Caco-2 (cell line): ENCODE measurements at places on chromosomes 7 and 10. TPM values are rescaled to one million over a fixed set of nuclear protein-coding genes. Genes with fewer than 3 reads are reported as not detected.
A peak's percentile ranks its signal among the peaks of the same experiment; 100 is the strongest.

The ZNF425 gene
- 2.6 and 4.0 TPM in 2 replicates for total RNA-seq

The VOPP1 gene
- total RNA-seq: 43.6 and 46.8 TPM in 2 replicates

GRCh38 chr10:81065474-81065873 is 527.8 kb downstream of the SH2D4B start:
- no peak for DNase-seq

The PKD2L1 gene
- total RNA-seq: 0.19 TPM in 1 of 2 replicates, not detected in the other

DNA sequence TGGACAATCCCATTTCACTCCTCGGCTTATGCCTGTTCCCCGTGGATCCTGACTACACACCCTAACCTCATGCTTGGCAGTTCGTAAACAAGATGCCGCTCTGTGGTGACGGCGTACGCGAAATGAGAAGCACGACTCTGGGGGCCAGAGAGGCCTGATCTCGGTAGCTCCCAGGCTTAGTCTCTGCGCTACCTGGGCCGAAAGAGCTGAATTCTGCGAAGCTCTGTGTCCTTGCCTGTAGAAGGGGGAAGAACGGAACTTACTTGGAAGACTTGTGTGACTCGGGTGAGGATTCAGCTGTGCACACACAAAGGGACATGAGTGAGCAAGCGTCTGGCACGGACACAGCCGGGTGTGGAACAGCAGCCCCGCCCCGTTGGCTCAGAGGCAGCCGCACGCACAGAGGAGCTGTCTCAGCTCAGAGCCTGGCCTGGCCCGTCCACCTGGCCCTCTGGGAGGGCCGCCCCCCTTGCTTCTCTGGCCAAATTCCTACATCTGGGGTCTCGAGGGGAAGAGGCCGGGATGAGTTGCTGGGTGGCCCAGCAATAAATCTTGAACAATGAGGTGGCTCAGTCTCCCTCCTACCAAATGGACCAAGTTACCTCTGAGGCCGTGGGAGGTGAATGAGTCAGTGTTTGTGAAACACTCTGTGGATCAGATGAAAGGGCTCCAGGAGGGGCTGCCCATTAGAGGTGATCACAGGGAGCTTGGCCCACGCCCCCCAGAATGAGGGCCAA is 83.8 kb downstream of the PDGFA start:
- peak; percentile 34 for DNase-seq

DNA sequence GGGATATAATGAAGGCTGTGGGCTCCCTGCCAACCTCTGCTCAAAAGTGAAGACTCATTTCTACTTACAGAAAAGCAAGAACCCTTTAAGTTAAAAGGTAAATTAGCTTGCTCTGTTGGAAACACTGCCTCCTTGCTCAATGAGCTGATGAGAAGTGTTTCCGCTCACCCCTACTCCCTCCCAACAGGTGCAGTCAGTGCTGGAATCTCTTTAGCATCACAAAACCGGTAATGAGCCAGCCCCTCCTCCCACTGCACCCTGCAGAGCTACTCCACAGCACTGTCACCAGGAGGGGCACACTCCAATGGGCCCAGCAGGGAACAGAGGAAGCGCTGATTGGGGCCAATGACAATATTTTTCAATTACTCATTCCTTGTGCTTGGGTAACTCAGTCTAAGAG is 262.5 kb downstream of the TCERG1L start:
- no peak for DNase-seq

GRCh38 chr10:10053051-10053450 is 964.6 kb upstream of the CELF2 start:
- no peak for DNase-seq

- DNase-seq: peak; percentile 63
Measured at GRCh38 chr7:73606801-73607691, 17.3 kb downstream of the MLXIPL start.
